ENCODE measurements at places on chromosomes 2 and 18.

DNA sequence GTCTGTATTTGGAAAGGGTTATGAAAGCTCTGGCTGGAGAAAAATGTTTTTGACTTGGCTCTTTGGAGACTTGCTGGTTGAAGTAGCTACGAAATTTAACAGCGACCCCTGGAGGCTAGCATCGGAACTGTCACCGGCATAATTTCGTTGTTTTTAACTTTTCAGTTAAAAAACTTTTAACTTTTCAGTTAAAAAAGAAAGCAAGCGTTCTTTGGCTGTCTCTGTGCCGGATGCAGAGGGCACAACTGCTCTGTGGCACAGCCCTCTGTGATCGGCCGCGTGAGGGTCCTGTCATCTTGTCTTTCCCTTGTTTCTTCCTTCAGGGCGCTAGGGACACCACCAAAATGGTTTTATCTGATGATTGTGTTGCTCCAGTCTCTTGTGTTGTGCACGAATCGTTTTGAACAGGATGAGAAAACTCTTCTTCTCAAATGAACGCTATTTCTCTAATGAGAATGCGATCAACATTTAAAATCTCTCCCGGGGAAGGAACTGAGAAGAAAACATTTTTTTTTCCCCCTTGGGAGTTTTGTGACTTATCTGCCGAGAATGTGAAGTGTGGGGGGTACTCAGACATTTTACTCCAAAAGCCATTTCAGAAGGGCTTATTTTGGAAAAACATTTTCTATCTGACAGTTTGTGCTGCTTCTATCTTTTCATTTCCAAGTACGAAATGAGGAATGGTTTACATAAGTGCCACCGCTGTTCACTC lies 57.1 kb downstream of the ADCYAP1 start:
- no peak for DNase-seq

GRCh38 chr2:129800285-129800684 lies 179.2 kb upstream of the RAB6C start:
- DNase-seq: no peak

GRCh38 chr2:10303694-10304378 lies 1.1 kb downstream of the HPCAL1 start:
- DNase-seq: no peak

DNA sequence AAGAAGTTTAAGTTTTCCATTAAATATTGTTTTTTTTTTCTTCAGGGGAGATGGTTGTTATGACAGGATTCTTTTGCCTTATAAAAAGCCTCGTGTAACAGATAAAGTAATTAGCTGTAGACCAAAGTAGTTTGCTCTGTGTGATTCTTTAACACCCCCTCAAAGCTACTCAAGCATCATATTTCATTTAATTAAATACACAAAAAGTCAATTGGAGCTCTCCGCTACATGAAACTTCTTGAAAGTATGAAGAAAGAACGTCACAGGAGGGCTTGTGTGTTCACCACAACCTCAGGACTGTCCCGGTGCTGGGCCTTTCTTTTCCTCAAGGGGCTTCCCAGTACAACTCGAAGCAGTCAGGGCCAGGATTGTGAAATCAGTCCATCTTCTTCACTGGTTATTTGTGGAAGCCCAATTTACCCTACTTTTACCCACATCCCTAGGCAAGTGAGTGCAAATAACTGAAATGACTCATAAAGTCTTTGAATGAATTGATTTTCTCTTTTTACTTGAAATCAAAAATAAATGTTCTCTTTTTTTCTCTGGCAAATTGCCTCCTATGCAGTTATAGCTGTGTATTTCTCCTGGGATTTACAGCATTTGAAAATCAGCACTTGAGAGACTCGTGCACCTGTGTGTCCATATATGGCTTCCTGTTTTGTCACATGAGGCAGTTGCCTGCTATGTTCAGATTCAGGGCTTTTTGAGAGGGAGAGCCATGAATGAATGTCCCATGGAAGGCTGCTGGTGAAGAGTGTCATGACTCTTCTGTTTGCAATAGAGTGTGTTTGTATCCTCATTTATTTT lies 48.6 kb downstream of the LINC00305 start:
- no peak for DNase-seq

- DNase-seq: no peak
Measured at GRCh38 chr2:240615820-240616547, 9.3 kb upstream of the GPR35 start.

- DNase-seq: no peak
Measured at GRCh38 chr2:211877061-211877460, 661.5 kb downstream of the ERBB4 start.

DNA sequence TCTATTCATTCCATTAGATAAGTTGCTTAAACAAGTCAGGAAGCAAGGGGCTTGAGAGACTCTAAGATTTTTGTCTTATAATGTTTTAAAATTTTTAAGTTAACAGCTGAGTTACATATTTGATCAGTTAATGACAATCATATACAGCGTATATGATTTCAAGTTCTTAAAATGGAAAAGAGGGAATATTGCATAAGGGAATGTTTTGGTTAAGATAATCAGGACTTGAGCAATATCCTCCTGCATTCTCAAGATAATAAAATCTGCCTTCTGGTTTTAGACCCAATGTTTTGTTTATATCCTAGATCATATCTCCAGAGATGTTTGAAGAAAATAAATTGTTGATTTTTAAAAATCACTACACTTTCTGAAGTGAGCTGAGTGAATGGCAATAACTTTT lies 13.4 kb upstream of the DYNC1I2 start:
- DNase-seq: no peak

DNA sequence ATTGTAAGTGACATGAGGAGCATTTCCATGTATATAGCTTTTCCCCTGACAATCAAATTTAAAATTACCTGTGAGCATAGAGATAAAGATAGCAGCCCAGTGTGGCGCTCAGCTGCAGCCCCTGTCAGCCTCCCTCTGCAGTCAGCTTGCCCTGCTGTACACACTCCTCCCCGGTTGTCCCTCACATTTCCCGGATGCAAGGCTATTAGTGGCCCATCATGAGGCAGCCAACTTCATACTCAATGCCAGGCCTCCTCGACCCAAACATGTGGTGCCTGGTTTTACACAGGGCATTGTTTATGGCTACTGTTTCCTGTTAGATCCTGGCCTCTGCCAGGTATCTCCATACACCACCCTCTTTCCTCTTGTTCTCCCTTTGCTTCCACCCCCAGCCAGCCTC lies 116.1 kb upstream of the SH3BP4 start:
- DNase-seq: no peak

DNA sequence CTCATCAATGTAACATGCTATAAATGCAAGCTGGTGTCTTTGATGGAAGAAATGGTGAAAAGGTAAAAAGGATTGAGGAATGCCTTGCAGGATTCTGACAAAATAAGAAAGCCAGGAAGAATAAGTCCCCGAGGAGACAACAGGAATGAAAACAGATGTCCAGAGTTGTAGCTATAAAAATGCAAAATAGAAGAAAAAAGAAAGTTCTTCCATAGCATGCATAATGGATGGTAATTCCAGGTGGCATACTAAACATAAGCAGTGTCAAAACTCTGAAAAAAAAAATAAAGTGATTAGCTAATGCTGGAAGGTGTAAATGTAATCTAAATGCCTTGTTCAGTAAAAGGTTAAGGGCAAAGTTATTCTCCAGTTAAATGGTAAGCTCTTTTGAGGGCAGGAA lies 225.9 kb upstream of the CHST9 start:
- DNase-seq: no peak
